Activated effector memory CD4-positive, alpha-beta T cell treated with Interleukin-2 at 50 U/mL for 16 hours (primary cell): ENCODE measurements at places on chromosomes 12 and 14.

- DNase-seq: no peak
Observed at GRCh38 chr12:121781484-121781997, 11.9 kb downstream of the RHOF start.

GRCh38 chr12:113242026-113242418 lies 20.8 kb downstream of the TPCN1 start:
- DNase-seq: no peak

DNA sequence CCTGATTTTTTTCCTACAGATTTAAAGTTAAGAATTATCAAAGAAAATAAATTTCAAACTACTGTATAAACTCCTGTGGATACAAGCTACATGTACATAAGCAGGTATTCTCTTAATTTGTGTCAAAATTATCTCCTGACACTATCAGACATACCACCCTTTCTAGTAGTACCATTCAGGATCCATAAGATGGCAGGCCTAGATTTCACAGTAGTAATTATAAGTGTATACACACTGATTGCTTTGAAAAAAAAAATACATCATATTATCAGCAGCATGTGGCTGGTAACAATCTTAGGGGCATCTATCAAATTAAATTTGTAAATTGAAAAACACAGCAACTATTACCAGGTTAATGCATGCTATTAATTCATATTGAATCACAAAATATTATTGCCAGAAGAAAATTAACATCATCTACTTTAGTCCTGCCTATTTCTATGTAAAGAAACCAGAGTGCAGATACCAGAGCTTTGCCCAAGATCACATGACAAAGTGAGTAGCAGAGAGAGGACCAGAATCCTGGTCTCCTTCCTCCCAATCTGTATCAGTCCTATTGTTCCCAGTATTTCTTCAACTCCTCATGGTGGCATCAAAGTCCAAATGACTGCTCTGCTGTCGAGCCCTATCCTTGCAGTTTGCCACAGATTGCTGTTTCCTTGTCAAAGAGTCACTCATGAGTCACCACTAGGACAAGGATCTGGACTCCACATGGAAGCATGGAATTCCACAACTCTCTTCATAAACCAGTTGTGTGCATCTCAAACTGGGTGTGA lies 27.7 kb upstream of the CALM1 start:
- no peak for DNase-seq

DNA sequence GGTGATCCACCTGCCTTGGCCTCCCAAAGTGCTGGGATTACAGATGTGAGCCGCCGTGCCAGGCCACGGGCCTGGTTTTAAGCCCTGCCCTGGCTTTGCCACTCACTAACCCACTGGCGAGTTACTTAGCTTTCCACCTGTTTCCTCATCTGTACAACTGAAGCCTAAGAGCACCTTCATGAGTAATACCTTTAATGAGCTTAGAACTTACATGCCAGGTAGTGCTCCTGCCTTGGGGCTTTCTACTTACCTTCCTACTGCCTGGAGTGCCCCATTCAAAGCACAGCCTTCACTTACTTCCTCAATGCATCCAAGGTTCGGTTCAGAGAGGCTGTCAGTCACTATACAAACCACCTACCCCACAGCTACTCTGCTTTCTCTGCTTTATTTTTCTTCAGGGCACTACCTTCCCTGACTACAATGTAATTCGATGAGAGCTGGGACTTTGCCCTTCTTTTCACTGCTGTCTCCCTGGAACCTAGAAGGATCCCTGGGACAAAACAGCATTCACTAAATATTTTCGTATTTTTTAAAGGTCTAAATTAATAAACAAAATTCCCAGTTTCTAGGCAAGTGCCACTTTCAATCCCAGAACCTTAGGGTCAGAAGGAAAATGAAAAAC lies 13.8 kb downstream of the ZCCHC8 start:
- DNase-seq: no peak

GRCh38 chr14:73170686-73171085 lies 34.4 kb downstream of the PSEN1 start:
- DNase-seq: no peak

GRCh38 chr12:123269395-123269892 lies 2.2 kb downstream of the CDK2AP1 start:
- DNase-seq: no peak

DNA sequence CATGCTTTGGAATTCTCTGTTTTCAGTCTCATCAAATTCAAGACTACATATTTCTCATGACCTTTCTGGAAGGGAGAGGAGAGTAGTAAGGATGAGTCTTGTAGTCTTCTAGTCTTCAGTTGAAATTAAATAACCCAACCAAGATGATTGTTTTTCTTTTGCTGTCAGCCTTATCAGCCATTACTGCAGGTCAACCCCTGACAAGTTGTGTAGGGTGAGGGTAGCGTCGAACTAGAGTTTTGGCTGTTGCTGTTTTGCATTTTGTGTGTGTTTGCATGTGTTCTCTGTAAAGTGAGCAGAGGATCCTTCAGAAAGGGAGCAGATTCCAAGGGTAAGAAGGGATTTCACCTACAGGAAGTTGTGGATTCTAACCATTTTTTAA lies 28.4 kb downstream of the DIP2B start:
- DNase-seq: no peak

DNA sequence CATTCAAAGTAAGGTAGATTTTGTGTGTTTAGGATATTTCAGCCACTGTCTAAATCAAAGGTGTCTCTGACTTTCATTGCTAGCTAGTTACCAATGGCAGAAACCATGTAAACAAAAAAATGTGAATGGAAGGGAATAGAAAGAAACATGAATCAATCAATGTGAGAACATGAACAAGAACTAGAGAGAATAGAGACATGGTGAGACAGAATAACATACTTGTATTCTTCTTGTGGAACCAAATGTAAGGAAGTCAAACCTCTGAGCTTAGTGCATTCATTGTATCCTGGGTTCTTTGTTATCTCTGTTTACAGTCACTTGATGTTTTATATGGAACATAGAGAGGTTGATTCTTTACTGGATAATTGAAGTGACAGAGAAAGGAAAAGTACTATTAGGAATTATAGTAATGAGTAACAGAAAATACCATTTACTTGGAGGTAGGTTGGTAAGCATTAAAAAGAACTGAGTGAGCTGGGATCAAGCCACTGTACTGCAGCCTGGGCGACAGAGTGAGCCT lies 2.6 kb upstream of the WNK1 start:
- DNase-seq: no peak

DNA sequence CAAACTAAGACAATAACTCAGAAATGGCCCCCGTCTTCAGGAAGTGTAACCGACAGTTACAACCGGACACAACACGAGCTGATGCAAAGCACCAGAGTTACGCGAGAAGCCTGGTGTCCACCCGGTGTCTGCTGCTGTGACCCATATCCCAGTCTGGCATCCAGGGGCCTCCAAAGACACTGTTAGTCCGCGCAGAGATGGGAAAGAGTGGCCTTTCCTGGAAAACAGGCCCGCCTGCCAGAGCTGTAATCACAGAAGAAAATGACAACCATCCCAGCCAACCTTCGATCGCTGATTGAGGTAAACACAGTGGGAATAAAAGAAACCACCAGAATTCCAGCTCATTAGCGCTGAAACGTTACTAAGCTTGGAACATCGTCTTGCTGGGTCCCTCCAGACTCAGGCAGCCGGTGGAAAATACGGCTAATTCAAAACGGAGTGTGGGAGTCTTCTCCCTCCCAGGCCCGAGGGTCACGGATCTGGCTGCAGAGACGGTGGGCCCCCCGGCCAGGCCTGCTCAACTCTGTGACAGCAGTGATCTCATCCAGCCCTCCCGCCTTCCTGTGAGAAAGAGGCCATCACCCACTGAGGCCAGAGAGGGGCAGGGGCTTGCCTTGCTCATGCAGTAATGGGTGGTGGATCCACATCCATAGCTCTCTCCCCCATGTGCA lies 273.9 kb upstream of the RTL1 start:
- no peak for DNase-seq

DNA sequence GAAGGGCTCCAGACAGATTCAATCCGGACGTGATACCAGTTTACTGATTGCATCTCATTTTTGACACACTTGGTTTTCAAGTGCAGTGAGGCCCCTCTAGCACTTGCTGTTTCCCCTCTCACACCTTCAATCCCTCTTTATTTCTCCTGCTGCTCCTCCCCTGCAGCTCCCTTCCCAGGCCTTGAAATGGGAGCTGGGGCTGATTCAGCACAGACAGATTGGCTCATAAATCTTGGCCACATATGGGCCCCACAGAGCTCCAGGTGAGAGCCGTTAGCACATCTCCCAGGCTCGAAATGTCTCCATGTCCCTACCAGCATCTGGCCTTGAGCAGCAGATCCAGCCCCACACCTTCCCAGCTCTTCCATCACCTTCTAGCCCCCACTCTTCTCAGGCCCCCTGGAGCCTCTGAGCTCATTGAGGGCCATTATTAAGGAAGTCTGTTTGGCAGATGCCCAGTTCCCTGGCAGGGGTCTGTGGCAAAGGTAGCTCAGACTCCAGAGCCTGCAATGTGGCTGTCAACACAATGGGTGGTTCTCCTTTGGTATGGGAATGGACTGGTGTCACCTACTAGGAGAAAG lies 220.3 kb upstream of the FKBP4 start:
- DNase-seq: no peak

DNA sequence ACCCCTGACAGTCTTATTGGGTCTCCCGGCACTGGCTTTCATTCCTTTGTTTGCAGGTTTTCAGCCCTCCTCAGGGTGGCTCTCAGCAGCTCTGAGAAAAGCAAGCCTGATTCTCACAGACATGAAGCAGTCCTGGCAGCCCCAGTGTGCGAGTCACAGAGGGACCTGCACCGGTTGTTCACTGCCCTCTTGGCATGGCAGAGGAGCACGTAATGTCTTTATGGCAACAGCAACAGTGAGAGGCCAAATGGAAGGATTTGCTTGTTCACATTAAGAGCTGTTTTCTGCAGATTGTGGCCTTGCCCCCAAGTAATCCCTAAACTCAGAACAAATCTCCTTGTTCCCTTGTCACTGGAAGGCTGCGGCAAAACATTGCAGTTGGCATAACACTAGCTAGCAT lies 3.4 kb downstream of the KCNA5 start:
- no peak for DNase-seq

GRCh38 chr14:81062816-81063215 lies 107.4 kb downstream of the TSHR start:
- no peak for DNase-seq

DNA sequence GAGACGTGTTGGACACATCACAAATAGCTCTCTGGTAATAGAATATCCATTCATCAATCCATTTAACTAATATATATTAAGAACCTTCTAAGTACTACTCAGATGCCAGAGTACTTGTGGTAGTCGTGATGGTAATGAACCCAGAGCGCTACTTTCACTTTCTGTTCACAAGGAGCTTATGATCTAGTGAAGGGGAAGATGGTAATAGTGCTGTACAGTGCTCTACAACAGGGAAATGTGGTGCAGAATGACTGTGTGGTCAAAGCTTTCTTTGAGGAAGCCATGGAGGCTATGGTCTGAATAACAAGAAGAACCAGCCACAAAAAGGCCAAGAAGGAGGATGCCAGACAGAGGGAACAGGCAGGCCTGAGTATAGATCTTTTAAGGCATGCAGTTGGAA lies 212.0 kb downstream of the PTPRO start:
- DNase-seq: no peak

DNA sequence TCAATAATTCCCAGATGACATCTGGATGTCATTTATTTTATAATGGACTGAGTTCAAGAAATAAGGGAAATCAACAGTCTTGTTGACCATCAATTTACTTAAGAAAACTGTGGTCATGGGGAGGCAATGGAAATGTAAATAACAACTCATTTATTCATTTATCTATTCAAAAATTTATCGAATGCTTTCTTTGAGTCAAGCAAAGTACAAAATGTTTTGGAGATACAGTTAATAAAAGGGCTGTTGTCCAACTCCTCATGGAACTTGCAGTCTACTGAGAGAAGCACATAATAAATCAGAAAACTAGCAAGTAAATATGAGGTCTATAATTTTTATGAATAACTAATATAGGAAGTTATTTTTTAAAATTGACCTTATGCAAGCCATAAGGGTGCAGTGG lies 65.5 kb upstream of the KITLG start:
- no peak for DNase-seq

- DNase-seq: no peak
Observed at GRCh38 chr12:21308785-21309184, 25.9 kb downstream of the SLCO1A2 start.

GRCh38 chr12:8127138-8127537 lies 3.7 kb downstream of the CLEC4A start:
- no peak for DNase-seq

GRCh38 chr12:113815031-113815430 lies 151.1 kb downstream of the RBM19 start:
- DNase-seq: no peak

DNA sequence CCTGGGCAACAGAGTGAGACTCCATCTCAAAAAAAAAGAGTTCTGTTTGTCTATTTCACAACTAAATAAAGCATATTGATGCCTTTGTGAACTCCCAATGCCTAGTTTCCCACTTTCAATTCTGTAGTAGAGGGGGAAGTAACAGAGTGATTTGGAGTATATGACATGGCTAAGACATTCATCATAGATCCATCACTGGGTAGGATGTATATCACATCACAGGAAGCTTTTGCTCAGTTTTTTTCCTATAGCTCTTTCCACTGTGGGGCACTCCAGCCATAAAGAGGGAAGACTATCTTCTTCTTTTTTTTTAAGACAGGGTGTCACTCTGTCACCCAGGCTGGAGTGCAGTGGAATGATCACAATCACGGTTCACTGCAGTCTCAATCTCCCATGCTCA lies 154.0 kb upstream of the BCL2L14 start:
- no peak for DNase-seq

DNA sequence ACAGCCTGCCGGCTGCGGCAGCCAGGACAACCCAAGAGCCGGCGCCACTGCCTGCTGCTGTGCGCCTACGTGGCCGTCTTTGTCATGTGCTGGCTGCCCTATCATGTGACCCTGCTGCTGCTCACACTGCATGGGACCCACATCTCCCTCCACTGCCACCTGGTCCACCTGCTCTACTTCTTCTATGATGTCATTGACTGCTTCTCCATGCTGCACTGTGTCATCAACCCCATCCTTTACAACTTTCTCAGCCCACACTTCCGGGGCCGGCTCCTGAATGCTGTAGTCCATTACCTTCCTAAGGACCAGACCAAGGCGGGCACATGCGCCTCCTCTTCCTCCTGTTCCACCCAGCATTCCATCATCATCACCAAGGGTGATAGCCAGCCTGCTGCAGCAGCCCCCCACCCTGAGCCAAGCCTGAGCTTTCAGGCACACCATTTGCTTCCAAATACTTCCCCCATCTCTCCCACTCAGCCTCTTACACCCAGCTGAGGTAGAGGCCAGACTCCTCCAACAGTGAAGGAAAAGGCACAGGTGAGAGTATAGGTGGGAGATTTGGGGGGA lies 10.3 kb downstream of the ZBTB39 start:
- DNase-seq: no peak

GRCh38 chr14:70567791-70568190 lies 32.7 kb downstream of the MED6 start:
- no peak for DNase-seq
